Testis (tissue), 5 donors: ENCODE measurements at places on chromosomes 6 and 20. TPM values are rescaled to one million over a fixed set of nuclear protein-coding genes. Genes with fewer than 3 reads are reported as not detected.

LKAAEAR1 gene
- polyA plus RNA-seq: 6.6 TPM

POLR3F gene
- 14.8 TPM for polyA plus RNA-seq

PI3 gene
- 0.94 TPM for polyA plus RNA-seq

TSHZ2 gene
- 13.0 TPM for polyA plus RNA-seq

ERGIC3 gene
- 493 TPM for polyA plus RNA-seq

COL21A1 gene
- 7.1 TPM for polyA plus RNA-seq

AFG1L gene
- polyA plus RNA-seq: 43.0 TPM

UBE2C gene
- 36.7 TPM for polyA plus RNA-seq

PPP1R14C gene
- polyA plus RNA-seq: 11.1 TPM

UBD gene
- polyA plus RNA-seq: 8.0 TPM

CCN6 gene
- polyA plus RNA-seq: 6.8 TPM

DNA sequence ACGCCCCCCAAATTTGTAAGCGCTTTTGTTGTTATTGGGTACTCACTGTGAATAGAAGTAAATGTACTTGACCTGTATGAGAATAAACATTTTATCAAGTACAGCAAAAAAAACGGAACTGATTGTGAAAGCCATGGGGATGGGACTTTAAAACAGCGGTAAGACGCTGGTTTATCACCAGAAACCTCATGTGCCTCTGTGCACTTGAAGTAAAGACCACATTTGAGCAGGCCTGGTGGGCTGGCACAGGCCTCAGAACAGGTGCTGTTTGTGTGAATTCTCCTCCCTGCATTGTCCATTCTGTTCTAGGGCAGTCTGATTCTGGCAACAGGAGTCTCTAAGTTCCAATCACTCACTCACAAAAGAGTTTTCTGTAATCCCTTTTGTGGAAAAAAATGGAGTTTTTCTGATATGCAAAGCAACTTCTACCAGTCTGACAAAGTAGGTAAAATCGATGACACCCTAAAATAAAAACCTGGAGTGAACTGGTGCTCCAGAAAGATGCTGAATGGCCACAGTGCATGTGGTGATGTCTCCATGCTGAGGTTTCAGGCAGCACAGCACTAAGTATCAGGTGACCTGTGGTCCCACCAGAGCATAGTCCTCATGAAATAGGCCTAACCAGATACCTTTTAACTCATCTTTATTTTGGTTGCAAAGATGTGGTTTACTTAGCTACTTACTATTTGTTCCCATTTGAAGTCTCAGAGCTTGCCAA is 53.9 kb downstream of the STX7 start:
- no peak for DNase-seq

DNA sequence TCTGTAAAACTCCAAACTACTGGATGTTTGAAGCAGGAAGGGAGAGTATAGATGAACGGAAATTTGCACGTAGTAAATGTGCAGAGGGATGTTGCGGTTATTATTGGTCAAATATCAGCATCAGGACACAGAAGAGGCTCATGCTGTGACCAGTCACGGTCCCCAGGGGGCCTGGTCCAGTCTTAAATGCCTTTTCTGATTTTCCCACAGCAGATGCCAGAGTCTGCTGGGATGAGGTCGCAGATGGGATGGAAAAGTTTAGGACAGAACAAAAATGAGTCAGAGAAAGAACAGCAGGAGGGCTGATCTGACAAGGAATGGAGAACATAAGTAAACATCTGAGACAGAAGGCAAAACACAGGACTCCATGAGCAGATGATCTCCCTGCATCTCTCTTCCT is 11.7 kb upstream of the SIRPG start:
- DNase-seq: no peak

- no peak for DNase-seq
These were observed 36.2 kb upstream of the OGFRL1 start for GRCh38 chr6:71252410-71252809.

GRCh38 chr6:127483399-127484055 is 24.3 kb upstream of the KIAA0408 start:
- DNase-seq: no peak

- DNase-seq: no peak
These were observed 11.4 kb downstream of the RANBP9 start for GRCh38 chr6:13700232-13700631.

DNA sequence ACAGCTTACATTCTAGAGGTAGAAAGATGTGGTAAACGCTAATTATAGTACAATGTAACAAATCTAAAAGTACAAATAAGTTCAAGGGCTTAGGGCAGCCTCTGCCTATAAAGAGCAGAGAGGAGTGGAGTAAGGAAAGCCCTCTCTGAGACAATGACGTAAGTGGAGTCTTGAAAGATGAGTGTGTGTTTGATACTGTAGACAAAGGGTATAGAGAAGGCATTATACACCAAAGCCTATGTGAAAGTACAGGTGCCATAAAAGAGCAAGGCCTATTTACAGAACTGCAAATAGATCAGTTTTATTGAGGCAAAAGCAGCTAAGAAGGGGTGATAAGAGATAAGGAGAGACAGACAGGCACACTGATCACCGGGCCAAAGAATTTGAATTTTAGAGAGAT is 10.9 kb downstream of the GOPC start:
- DNase-seq: no peak

- DNase-seq: peak; percentile 13
These were observed 210.0 kb downstream of the DLL1 start for GRCh38 chr6:170080828-170081371.

GRCh38 chr6:51398064-51398705 is 579.5 kb downstream of the TFAP2B start:
- no peak for DNase-seq

DNA sequence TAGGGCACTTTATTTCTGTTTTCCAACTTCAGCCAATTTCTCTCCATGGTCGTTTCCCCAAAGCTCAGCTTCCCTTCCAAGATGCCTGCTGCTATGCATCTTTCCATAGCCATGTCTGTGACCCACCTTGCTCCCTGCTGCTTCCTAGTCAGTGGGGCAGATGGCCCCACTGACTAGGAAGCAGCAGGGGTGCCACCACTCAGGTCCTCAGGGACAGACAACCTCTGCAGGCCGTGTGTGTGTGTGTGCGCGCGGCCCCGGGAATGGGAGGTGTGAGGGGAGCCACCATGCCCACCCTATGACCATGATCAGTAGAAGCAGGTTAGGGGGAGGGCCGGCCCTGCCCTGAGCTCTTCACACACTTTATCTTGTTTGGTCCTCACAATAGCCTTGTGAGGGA is 2.7 kb upstream of the IP6K3 start:
- no peak for DNase-seq

DNA sequence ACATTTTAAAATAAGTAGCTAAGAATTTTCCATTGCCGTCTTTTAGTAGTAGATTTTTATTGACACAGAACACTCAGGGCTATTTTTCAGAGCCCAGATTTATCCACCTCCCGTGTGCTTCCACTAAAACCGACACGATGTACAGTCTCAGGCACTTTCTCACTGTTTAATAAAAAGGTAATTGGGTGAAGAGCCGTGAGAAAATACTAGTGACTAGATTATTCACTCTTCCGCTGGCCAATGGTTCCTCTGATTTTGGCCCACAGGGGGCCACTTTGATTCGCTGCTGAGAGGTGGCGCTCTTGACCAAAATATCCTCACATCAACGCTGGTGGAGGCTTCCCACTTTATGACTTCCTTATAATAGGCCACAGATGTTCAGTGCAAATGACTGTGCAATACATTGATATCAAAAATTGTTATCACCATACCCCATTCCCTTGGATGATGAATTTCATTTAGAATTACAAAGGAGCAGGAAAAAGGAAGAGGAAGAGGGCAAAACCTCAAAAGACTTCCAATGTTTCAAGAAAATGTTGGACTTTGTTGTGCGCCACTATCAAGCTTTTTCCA is 12.3 kb upstream of the HDDC2 start:
- DNase-seq: peak; percentile 80

- no peak for DNase-seq
These were observed 101.9 kb upstream of the ARMC2 start for GRCh38 chr6:108746366-108746765.

DNA sequence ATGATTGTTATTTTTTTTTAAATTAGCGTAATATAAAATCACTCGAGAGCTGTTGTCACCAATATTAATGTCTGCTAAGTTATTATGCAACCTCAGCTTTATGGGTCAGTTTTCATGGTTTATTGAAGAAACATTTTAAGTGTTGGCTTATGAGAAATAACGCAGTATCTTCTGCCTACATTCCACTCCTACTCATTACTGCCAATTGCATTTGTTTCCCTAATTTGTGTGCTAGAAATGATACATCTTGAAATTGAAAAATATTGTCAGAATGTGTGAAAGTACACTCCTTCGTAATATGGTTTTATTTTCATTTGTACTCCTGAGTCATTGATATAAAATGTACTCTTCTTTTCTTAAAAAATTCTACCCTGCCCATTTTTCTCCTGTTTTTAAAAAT is 333.3 kb upstream of the HSF2 start:
- DNase-seq: no peak

GRCh38 chr6:112237595-112237994 is 16.8 kb downstream of the LAMA4 start:
- DNase-seq: peak; percentile 36

GRCh38 chr20:48697845-48698491 is 129.8 kb downstream of the PREX1 start:
- peak; percentile 65 for DNase-seq

- DNase-seq: no peak
These were observed 3.7 kb upstream of the NEDD9 start for GRCh38 chr6:11236076-11236750.

GRCh38 chr6:98641949-98642719 is 192.2 kb upstream of the POU3F2 start:
- no peak for DNase-seq

DNA sequence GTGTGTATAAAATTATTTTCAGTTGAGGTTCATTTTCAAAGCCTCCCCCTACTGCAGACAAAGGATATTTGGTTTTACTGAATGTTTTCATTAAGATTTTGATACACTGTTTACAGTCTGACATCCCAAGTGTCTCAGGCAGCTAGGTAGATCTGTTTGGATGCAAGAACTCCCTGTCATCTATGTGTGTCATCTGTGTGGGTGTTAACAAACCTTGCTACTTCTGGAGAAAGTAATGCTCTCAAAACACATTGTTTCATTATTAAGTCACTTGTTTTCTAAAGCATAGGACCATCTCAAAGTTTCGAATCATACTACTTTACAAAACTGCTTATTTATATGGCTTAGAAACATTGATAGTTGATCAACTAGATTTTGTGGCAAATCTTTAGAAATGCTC is 114.5 kb upstream of the TMEM170B start:
- DNase-seq: no peak

GRCh38 chr6:47733879-47734558 is 35.6 kb downstream of the ADGRF4 start:
- no peak for DNase-seq

GRCh38 chr20:53324816-53325215 is 268.8 kb downstream of the ZNF217 start:
- DNase-seq: no peak

- no peak for DNase-seq
These were observed 198.7 kb downstream of the RIMS1 start for GRCh38 chr6:72084992-72085569.

GRCh38 chr6:52020945-52021570 is 66.4 kb downstream of the PKHD1 start:
- no peak for DNase-seq

GRCh38 chr20:38883081-38883980 is 42.9 kb upstream of the FAM83D start:
- DNase-seq: no peak

DNA sequence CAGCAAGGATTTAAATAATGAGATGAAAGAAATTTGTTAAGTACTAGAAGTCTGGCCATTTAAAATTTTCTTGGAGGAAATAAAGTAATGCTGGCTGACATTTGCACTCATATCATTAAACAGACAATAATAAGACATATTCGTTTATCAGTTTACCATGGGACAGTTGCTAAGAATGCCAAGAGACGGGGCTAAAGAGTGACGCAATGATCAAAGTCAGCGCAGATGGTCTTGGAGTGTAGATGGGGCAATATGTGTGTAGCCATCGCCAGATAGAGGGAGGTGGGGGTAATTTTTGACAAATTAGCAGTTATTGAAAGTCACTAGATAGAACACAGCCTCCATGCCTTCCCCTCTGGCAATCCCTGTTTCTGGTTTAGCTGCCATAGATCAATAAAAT is 413.2 kb upstream of the JAG1 start:
- DNase-seq: no peak

- DNase-seq: no peak
These were observed 99.3 kb downstream of the PHF3 start for GRCh38 chr6:63734923-63735322.

GRCh38 chr6:145865595-145865994 is 51.0 kb upstream of the FBXO30 start:
- DNase-seq: no peak

DNA sequence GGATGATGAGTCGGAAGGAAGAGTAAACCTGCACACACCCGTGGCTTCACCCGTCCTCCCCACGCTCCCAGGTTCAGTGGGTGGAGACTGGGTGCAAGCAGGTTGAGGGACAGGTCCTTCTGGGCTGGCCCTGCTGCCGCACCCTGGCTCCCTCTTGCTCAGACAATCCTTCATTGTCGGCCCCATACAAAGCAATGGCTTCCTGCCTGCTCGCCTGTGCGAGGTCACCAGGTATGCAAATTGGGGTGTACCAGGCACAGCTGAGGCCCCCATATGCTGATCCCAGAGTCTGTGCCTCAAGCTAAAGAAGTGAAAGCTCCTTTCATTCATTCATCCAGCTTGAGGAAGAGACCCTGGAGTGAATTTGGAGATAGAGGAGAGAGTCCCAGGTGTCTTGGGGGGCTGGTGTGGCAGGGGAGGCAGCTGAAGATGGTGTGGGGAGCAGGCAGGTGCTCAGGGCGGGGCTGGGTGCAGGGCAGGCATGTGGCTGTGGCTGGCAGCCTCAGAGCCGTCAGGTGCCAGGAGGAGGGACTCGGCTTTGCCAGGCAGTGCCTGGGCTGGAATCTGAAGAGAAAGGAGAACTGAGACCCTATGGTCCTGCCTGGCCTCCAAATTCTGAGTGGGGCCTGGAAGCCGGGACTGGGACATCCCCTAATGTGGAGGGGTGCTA is 4.7 kb downstream of the SLCO4A1 start:
- DNase-seq: no peak

DNA sequence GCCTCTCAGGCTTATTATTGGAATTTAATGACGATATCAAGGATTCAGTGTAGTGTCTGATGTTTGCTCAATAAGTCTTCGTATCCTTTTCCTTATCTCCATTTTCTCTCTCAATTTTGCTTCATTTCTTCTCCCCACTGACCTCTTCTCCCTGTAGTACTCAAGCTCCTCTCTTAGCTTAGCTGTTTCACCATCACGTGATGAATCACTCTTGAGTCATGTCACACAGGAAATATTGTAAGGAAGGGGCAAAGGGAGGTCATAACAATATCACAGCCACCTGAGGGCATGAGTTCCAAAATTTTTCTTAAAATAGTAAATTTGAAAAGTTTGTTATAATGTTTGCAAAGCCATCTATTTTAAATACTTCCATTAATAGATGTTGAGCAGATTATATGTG is 392.2 kb upstream of the MARCKS start:
- no peak for DNase-seq

- no peak for DNase-seq
These were observed 393 bp downstream of the RUNX2 start for GRCh38 chr6:45328523-45328922.
